ENCODE measurements at places on chromosomes 1 and 21.

- no peak for DNase-seq
Measured at GRCh38 chr1:3115275-3116149, 46.5 kb downstream of the PRDM16 start.

DNA sequence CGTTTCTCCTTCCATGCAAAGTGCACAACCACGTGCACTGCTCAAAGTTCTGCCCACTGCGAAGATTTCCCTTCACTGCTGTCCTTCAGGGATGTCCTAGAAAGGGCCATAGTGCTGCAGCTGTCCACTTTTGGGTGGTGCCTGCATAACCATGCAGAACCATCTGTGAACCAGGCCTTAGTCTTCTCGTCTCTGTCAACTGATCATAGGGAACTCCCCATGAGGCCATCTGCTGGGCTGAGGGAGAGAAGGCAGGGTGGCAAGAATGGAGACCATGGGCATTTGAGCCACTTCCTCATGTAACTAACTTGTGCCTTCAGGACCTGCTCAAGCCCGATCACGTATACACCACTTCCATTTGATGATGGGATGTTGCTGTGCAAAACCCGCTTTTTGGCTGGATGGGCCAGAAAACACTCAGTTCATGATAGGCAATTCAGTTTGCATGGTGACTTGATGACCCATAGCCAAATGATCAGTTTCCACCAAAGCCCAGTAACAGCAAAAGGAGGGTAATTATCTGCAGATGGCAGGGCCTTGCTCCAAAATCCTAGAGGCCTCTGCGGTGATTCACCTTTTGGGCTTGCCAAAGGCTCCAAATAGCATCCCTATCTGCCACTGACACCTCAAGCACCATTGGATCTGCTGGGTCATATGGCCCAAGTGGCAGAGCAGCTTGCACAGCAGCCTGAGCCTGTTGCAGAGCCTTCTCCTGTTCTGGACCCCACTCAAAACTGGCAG lies 9.5 kb downstream of the ST6GALNAC5 start:
- DNase-seq, result no peak

DNA sequence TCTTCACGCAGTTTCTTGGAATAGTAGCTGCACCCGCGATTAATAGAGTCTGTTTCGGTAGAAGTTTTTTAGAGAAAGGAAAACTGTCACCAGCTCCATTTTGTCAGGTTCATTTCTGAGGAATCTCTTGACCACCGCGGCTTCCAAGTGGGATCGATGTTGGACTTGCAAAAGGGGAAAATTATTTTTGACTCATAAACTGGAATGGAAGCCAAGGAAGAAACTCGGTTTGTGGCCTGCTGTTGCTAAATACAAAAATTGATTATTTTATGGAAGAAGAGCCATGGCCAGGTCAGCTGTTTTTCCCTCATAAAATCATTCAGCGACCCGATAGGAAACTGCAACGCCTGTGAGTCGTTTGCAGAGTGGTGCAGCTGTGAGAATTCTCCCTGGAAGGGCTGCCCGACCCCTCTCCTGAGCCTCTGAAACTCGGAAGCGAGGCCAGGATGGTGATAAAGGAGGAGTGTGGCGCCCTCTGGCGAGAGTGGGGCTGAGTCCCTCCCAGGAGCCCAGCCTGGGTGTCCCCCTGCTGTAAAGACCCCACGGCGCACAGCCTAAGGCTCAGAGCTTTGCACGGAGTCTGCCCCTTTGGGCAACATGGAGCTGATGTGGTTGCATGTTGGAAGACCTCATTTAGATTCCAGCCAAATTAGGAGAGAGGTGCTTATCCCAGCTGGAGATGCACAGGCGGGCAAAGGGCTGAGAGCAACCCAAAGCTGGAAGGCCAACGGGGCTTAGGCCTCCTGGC lies 83.6 kb upstream of the SLC25A33 start:
- DNase-seq, result no peak

DNA sequence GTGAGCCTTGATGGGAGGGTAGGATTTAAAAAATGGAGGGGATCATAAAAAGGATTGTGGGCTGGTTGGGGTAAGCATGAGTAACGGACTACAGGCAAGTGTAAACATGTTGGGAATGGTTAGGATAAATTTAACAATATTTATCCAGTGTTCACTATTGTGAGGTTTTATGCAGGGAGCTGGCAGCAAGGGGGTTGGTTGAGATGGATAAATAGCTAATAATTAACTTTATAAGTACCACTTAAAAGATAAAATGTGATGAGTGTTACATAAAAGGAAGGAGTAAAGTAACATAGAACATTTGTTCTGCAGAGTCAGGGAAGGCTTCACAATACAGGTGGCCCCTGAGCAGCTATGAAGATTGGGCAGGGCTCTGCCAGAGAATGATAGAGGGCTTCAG lies 109.0 kb downstream of the NGF start:
- no peak for DNase-seq

GRCh38 chr1:224266915-224267856 lies 62.8 kb downstream of the NVL start:
- DNase-seq, result no peak

- no peak for DNase-seq
Measured at GRCh38 chr1:206955476-206956451, 9.5 kb upstream of the PIGR start.

DNA sequence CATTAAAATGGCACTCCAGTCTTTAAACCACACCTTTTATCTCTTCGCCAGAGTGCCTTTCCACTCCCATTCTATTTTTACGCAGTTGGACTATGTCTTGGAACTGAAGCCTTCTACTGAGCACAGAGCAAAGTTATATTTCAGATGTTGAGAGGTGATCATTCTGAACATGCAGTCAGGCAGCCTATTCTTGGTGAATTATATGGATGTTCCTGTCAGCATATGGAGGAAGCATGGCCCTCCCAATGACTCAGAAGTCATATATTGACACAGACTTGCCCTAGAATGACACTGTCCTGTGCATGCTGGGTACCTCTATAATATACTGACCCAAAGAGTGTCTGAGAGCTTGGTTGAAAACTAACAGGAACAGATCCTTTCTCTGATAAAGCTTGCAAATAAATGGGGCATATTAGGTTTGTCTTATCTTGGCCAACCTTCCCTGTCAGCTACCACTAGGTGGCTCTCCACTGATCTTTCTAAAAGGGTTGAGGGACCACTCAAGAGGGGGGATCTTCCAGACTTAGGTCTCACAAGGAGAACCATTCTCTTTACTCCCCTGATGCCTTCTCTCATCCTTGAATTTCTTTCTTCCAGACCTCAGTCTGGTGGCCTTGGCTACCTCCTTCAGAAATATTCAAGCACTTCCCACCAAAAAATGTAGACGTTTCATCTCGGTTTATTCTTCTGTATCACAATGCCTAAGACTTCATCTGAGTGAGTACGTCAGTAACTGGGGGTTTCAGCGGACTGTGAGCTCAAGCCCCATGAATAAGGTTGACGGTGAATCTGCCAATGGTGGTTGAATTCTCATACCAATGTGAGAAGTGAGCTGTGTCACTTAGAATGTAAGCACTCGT lies 11.8 kb upstream of the ALG14 start:
- peak; percentile 27 for DNase-seq

- no peak for DNase-seq
Measured at GRCh38 chr1:207748737-207749528, 2.9 kb upstream of the CD46 start.

DNA sequence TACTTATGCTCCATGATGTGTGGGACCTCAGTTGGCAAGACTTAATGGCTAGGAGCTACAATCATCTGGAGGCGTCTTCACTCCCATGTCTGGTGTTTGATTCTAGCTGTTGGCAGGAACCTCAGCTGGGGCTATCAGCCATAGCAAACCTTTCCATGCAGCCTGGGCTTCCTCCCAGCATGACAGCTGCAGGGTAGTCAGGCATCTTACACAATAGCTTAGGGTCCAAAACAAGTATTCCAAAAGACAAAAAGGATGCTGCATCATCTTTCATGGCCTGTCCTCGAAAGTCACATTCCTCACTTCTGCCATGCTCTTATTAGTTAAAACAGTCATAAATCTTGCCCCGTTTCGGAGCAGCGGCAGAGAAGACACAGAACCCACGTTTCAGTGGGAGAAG lies 90.9 kb downstream of the LRRC8C start:
- peak; percentile 7 for DNase-seq

DNA sequence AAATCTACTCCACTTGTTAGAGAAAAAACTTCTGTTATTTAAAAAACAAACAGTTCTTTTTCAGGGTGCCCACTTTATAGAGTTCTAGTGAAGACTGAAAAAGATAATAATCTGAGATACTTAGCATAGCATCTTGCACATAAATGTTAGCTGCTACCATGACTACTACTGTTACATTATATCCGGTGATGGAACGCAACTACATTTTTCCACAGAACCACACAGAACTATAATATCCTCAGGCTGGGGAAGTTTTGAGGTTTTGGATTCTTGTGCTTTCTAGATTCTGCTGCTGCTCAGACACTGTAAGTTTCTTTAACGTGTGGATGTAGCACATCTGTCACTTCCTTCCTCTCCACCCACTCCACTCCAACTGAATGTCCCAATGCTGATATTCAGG lies 110.3 kb downstream of the PTPN14 start:
- peak; percentile 97 for DNase-seq

- DNase-seq, result no peak
Measured at GRCh38 chr1:210747890-210748289, 386.1 kb downstream of the KCNH1 start.

- no peak for DNase-seq
Measured at GRCh38 chr1:55526716-55527115, 311.6 kb upstream of the USP24 start.

GRCh38 chr1:60262701-60263100 lies 189.1 kb upstream of the C1orf87 start:
- no peak for DNase-seq

DNA sequence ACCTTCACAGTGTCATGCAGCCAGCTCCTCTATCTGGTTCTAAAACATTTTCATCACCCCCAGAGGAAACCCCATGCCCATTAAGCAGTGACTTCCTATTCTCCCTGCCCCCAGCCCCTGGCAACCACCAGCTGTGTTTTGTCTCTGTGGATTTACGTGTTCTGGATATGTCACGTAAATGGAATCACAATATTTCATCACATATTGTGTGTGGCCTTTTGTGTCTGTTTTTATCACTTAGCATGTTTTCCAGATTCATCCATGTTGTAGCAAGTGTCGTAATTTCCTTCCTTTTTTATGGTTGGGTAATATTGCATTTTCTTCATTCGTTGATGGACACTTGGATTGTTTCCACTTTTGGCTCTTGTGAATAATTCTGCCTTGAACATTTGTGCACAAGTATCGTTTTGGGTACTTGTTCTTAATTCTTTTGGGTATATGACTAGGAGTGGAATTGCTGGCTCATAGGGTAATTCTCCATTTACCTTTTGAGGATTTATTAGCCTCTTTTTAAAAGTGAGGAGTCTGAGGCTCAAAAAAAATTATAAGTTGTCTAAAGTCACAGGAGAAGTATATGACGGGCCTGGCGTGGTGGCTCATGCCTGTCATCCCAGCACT lies 127.0 kb downstream of the MRPS6 start:
- peak; percentile 75 for DNase-seq

GRCh38 chr1:212070720-212071302 lies 35.3 kb downstream of the DTL start:
- DNase-seq, result peak; percentile 35

DNA sequence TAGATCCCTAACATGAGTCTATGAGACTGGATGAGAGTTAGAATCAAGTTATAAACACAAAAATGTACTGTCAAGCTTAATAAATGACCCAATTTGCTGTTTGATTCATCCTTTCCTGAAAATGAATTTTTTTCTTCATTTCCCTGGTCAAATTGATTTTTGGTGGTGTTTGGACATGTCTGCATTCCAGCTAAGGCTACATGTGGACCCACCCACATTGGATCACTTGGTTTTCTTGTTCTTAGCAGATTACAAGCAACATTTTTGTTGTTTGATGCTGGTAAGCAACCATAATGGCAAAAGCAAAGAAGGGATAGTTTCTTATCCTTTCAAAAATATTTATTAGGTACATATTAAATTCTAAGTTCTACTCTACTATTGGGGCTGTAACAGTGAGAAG lies 181.1 kb downstream of the NEK7 start:
- no peak for DNase-seq

GRCh38 chr1:53892911-53893310 lies 1.1 kb upstream of the DIO1 start:
- no peak for DNase-seq

GRCh38 chr1:106727171-106727570 lies 329.3 kb upstream of the PRMT6 start:
- no peak for DNase-seq

DNA sequence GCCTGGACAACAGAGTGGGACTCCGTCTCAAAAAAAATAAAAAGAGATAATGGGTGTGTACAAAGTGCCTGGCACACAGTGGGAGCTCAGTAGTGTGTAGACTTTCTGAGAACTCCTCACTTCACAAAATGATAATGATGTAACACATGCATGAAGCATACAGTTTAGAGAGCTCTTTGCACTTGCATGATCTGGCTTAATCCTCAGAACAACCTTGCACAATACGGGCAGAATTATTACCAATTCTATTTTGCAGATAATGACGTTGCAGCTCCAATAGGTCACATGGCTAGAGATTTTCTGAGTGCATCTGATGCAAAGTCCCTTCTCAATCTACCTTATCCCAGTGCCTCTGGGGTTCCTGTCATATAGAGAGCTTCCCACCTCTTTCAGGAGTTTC lies 71.4 kb downstream of the CD247 start:
- DNase-seq, result peak; percentile 15

GRCh38 chr1:113123737-113124136 lies 50.7 kb downstream of the LRIG2 start:
- no peak for DNase-seq

GRCh38 chr1:231681006-231681405 lies 54.4 kb downstream of the DISC1 start:
- no peak for DNase-seq

DNA sequence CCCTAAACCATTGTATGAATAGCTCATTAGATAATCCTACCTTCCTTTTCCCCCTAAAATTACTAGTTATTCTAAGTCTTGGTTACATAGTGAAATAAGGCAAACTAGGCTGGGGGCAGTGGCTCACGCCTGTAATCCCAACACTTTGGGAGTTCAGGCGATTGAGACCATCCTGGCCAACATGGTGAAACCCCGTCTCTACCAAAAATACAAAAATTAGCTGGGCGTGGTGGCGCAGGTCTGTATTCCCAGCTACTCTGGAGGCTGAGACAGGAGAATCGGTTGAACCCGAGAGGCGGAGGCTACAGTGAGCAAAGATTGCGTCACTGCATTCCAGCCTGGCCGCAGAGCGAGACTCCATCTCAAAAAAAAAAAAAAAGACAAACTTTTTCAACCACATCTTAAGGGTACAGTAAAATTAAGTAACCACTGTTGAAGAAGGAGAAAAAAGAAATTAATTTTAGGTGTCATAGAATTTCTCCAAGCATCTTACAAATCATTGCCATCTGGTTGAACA lies 108.5 kb downstream of the DENND1B start:
- no peak for DNase-seq

- DNase-seq, result no peak
Measured at GRCh38 chr1:63635681-63636080, 42.5 kb downstream of the PGM1 start.

GRCh38 chr1:21590126-21590880 lies 78.9 kb downstream of the RAP1GAP start:
- no peak for DNase-seq

GRCh38 chr1:93106226-93106625 lies 27.1 kb downstream of the MTF2 start:
- no peak for DNase-seq

Data from AML-193 (cell line).